ENCODE measurements at places on chromosomes 4 and X.

DNA sequence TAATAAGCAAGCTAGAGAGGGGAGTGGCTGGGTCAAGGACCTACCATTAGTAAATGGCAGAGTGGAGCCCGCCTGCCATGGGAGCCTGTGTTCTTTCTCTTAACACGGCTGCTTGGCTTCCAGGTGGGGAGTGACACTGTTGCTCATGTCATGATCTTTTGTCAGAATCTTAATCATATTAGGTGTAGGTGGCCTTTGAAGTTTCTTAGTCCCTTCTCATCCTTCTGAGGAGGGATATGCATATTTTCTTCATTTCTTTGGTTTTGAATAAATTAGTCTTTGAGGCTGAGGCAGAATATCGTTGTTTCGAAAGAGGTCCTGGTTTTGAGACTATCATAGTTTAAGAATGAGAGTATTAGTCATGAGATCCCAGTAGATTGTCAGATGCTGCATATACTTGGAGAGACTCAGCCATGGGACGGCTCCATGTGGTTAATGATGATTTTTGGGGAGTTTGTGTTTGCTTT is 28.9 kb downstream of the SNX25 start:
- peak; percentile 83 for DNase-seq

GRCh38 chrX:40327085-40327484 is 229.3 kb upstream of the BCOR start:
- no peak for DNase-seq

DNA sequence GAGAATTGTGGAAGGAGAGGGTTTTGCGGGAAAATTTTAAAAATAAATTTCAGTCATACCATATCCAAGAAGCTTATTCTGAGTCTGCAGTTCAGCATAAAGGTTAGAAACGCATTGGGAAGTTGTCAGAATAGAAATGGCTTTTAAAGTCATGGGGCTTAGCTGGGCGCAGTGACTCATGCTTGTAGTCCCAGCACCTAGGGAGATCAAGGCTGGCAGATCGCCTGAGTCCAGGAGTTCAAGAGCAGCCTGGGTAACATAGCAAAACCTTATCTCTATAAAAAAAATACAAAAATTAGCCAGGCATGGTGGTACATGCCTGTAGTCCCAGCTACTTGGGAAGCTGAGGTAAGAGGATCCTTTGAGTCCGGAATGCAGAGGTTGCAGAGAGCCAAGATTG is 3.9 kb upstream of the PLA2G12A start:
- DNase-seq = no peak

GRCh38 chr4:36446275-36446674 is 164.9 kb downstream of the DTHD1 start:
- no peak for DNase-seq

DNA sequence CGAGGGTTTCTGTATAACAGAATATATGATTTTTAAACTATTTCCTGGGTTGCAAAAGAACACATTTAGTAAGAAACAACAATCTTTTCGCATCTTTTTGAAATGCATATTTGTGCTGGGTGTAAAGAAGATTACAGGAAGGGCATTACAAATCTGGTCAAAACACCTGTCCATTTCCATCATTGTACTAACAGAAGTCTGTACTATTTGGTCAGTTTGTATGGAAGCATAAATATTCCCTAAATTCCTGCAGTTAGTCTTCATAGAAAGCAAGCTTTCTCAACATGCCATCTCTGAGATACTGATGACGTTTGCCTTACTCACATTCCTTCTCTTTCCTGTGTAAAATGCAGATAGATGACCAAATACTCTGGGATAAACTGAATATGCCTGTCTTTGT is 203.3 kb downstream of the NWD2 start:
- DNase-seq = no peak

- DNase-seq = no peak
These were observed 79.5 kb upstream of the SLIT2 start for GRCh38 chr4:20172070-20172760.

GRCh38 chrX:136608295-136608933 is 39.5 kb upstream of the CD40LG start:
- no peak for DNase-seq

GRCh38 chr4:13364653-13365052 is 119.5 kb downstream of the RAB28 start:
- no peak for DNase-seq

DNA sequence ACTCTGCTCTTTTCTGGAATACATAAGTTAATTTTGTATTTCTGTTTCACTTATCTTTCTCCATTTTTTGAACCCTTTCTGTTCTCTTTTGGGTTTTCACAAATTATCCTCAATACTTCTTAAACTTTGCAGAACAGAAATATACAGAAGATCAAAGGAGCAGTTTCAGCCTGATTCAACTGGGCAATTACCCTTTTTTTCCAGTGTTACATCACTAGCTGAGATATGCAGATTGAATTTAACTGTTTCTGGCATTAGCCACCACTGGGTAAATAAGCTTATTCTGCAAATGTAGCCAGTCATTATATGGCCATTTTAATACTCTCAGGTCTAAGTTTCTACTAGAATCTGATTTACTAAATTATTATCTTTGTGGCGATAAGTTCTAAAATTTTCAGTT is 66.9 kb upstream of the GRID2 start:
- peak; percentile 75 for DNase-seq

- peak; percentile 93 for DNase-seq
These were observed 11.4 kb downstream of the UBE2D3 start for GRCh38 chr4:102815981-102816380.

DNA sequence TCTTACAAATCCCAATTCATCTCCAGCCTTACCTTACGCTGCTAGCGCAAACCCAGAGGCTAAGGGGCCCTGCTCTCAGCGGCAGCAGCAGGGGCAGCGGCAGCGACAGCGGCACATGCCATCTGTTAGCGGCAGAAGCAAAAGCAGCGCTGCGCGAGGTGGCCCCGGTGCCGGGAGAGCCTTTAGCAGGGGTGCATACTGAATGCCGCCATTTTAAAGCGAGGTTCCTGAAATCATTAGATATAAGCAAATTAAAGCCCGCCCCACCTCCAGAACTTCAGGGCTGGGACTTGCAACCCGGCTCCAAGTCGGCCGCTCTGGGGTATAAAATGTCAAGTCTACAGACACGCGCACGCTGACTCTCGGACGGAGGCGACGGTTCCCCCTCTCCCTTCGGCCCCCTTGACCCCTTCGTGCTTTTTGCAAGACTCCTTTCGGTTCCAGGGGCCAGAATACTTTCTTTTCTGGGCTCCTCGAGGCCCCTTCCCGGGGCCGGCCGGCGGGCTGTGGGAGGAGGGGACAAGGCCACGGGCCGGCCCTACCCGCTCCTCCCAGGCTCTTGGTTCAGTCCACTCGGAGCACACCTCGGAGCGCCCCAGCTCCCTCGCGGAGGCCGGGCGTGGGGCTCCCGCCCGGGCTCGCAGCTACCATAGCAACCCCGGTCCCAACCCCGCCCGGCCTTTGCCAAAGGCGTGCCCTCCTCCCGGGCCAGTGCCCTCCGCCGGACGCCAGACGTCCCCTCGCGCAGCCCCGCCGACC is at the start of gene MBNL3:
TSS of gene MBNL3 (minus strand) at position 220 of the 759 bp plus-strand sequence. CDS start 49,427 bp downstream, outside the sequence.
- DNase-seq = peak; percentile 20

DNA sequence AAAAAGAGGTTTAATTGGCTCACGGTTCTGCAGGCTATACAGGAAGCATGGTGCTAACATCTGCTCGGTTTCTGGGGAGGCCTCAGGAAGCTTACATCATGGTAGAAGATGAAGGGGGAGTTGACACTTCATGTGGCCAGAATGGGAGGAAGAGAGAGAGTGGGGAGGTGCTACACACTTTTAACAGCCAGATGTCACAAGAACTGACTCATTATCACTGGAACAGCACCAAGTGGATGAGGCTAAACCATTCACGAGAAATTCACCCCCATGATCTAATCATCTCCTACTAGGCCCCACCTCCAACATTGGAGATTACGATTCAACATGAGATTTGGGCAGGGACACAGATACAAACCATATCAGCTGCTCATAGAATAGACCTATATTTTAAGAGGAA is 255.8 kb downstream of the OPHN1 start:
- DNase-seq = peak; percentile 13

DNA sequence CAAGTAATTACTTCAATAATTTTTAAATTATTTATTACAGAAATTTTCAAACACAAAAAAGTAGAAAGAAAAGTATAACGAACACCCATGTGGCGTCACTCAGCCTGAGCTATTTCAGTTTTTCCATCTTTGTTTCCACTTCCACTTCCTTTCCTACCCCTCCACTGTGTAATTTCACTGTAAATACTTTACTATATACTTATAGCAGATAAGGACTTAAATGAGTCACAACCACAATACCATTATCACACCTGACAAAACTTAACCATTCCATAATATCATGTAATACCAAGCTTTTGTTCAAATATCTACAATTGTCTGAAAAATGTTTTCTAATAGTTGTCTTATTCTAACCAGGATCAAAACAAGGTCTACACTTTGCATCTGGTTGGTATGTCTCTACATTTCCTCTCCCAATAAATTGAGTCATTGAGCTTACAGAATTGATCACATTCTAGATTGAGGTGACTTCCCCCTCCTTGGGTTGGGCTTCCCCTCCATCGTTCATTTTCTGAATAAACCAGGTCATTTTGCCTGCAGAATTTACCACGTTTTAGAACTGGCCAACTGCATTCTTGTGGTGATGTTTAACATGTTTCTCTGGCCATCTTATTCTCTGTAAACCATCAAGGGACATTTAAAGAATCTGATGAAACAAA is 48.7 kb downstream of the ATP10D start:
- peak; percentile 65 for DNase-seq

GRCh38 chrX:52852110-52852860 is 15.6 kb downstream of the XAGE3 start:
- no peak for DNase-seq

DNA sequence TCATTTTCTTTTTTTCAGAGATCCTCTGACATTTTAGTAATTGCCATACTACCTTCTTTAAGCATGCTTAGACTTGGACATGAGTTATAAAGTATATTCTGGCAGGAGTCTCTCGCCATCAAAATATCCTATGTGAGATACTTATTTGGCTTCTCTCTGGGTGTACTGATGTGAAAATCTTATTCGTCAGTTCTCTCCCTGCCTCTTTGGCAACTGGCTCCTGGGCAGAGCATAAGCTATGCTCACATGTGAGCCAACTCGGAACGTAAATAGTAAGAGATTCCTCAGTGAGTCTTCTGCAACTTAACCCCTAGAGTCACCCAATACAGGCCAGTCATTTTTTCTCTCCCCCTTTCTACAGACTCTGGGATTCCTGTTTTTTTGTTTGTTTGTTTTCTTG is 91.6 kb downstream of the MAGEB17 start:
- DNase-seq = no peak

DNA sequence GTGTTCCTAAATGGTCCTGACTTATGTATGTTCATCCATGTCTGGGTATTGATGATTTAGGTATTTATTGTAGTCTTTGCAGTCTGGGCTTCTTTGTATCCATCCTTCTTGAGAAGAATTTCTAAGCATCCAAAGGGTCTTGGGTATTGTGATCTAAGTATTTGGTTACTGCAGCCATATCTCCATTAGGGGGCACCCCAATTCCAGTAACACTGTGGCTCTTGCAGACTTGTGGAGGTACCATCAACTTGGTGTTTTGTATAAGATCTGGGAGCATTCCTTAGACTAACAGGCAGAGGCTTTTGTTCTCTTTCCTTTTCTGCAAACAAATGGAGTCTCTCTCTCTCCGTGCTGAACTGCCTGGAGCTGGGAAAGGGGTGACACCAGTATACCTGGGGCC is 113.7 kb upstream of the NEXMIF start:
- peak; percentile 2 for DNase-seq

- DNase-seq = no peak
These were observed 507.6 kb downstream of the CENPC start for GRCh38 chr4:67037504-67038227.

DNA sequence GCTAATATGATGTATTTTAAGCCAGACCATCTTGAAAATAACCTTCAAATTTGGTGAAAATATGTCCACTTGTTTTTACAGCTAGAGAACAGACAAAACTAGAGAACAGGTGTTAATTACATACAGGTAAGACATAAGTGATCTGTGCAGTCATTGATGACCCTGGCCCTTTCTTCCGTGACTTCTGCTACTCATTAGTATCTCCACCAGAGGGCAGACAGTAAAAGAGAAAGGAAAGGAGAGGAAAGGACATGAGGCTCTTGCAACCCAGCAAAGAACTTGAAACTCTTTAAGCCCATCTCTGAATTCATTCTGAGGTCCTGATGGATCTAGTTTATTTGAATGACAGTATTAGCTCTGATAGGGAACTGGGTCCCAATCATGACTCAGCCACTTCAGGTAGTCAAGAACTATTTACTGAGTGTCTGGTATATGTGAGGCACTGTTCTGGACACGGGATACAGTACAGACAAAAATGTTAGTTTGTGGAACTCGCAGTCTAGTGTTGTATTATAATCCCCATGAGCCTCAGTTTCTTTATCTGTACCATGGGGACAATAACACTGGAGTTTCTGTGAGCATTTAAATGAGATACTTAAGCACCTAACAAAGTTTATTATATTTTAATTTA is 121.0 kb upstream of the TEX13D start:
- no peak for DNase-seq

DNA sequence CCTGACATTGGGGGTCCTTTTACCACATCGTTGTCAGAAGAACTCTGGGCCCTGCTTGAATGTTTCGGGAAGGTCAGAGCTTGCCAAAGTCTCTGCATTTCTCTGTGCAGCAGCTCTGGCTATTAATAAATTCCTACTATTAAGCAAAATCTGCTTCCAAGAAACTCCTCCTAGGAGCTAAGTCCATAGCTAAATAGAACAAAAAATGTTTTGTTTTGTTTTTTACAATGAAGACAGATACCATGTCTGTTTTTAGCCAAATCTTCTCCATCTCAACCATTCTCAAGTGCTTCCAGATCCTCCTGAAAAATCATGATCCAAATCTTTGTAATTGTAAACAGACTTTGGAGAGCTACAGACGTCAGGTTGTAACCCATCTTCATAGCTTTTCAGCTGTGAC is 161.6 kb downstream of the SPATA18 start:
- no peak for DNase-seq

DNA sequence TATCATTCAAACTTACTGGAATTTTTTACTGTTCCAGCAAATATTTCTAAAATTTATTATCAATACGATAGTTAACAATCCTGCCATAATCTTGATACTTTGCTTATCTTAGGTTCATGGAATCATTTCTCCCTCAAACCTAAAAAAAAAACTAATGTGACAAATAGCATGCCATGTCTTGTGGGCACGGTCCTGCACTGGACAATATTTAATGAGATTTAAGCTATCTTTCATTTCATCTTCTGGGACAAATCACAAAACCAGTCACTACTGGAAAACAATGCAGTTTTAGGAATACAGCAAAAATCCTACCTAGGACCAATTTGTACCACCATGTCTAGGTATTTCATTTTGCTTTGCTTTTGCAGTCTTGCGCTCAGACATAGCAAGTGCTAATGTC is 93.7 kb downstream of the FRYL start:
- no peak for DNase-seq

GRCh38 chrX:119605464-119606279 is 552 bp downstream of the NKRF start:
- no peak for DNase-seq

DNA sequence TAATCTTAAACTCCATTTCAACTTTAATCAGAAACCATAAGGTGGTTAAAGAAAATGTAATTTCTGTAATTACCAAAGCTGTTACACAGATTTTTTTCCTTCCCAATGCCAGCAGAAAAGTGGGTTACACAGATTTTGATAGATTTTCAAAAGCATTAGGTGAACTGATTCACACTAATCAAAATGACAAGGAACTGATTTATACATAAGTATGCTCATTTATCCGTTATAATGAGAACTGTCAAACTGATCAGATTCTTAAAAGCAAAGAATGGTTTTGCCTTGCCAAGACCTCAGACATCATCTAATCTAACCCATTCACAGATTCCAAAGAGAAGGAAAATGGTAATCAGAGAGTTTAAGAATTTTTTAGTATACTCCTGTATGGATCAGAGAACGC is 5.2 kb downstream of the UGDH start:
- no peak for DNase-seq

GRCh38 chr4:113065629-113066028 is 16.2 kb downstream of the ANK2 start:
- no peak for DNase-seq

Measured in astrocyte (in vitro differentiated cells and primary cell).